ENCODE measurements at places on chromosomes 7 and 10. TPM values are rescaled to one million over a fixed set of nuclear protein-coding genes. Genes with fewer than 3 reads are reported as not detected.

SPDYE8 gene
- total RNA-seq = not detected

PTN gene
- total RNA-seq = 85.1 TPM

DNA sequence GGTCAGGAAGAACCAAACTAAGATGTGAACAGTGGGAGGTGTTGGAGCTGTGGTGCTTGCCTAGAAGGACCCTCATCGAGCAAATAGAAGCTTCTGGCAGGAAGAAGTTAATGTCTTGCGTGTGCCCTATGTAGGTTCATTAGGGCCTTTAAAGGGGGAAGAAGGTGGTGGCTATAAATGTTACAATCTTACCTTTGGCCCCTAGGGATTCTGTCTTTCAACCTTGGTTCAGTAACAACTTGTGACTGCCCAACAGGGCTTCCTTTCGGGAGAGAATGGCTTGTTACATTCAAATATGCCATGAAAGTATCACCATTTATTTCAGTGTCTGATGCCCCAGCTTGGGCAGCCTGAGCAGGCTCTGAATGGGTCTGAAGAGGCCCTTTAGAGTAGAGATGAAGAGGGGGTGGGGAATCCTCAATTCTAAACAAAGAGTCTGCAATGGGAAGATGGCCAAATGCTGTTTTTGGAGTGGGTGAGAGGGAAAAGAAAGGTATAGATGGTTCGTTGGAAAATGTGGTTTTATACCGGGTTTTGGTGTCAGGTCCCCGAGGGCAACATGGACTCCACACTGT is 108.0 kb downstream of the TCF7L2 start:
- DNase-seq = peak; percentile 61

DNA sequence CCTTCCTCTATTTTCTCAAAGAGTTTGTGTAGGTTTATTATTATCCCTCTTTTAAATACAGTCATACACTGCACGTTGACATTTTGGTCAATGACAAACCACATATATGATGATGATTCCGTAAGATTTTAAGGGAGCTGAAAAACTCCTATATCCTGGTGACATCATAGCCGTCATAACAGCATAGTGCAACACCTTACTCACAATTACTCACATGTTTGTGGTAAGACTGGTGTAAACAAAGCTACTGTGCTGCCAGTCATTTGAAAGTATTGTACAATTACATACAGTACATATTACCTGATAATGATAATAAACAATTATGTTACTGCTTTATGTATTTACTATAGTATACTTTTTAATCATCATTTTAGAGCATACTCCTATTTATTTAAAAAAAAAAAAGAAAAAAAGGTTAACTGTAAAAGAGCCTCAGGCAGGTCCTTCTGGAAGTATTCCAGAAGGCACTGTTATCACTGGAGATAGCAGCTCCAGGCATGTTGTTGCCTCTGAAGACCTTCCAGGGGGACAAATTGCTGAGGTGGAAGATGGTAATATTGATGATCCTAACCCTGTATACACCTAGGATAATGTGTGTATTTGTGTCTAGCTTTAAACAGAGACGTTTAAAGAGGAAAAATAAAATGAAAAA is 123.3 kb upstream of the CDK1 start:
- DNase-seq = no peak

GRCh38 chr7:32171248-32171647 is 101.0 kb upstream of the PDE1C start:
- no peak for DNase-seq

Data from tongue (tissue), 3 donors.